ENCODE measurements at places on chromosomes 5 and 9. TPM values are rescaled to one million over a fixed set of nuclear protein-coding genes. Genes with fewer than 3 reads are reported as not detected.

GRCh38 chr9:6068983-6069382 lies 53.6 kb upstream of the RANBP6 start:
- H3K27me3 ChIP-seq: no peaks in the 10 kb centered on the region
- DNase-seq: peak; percentile 64
- H3K4me1 ChIP-seq: peaks cover 21% of the 10 kb centered on the region
- H3K27ac ChIP-seq: peak overlapping the region; percentile 48

DNA sequence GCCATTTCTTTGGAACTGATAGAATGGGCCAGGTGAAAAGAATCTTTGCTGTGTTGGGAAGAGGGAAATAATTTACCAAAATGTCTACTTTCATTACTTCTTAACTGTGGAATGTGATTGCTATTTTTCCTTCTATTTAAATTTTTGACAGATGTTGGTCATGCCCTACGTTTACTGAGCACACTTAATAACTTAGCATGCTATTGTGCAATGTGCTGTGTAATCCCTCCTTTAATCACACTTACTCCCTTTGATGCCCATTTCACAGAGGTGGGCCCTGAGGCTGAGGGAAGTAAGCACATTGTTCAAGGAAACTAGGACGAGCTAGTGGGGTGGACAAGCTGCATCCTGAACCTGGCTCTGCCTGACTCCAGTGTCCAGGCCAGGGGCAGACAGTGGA lies 47.8 kb upstream of the INSYN2B start:
- no peak overlapping the region for H3K4me3 ChIP-seq
- H3K27me3 ChIP-seq: no peaks in the 10 kb centered on the region
- no peaks in the 10 kb centered on the region for H3K36me3 ChIP-seq

DNA sequence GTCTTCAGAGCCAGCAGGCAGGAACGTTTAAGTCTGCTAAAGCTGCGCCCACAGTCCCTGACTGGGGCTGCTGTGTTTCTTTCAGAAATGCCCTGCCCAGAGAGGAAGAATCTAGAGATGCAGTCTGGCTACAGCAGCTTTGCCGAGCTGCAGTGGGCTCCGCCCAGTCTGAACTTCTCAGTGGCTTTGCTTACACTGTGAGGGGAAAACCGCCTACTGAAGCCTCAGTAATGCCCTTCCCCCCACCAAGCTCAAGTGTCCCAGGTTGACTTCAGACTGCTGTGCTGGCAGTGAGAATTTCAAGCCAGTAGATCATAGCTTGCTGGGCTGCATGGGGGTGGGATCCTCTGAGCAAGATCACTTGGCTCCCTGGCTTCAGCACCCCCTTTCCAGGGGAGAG lies 78.4 kb downstream of the SREK1 start:
- no peak for DNase-seq
- H3K27me3 ChIP-seq: no peaks in the 10 kb centered on the region
- H3K36me3 ChIP-seq: no peaks in the 10 kb centered on the region
- no peak overlapping the region for H3K4me3 ChIP-seq
- no peaks in the 10 kb centered on the region for H3K4me1 ChIP-seq

GRCh38 chr5:177372910-177373309 lies 11.3 kb upstream of the SLC34A1 start:
- H3K4me1 ChIP-seq: peaks cover 75% of the 10 kb centered on the region
- H3K27me3 ChIP-seq: no peaks in the 10 kb centered on the region
- peaks cover 16% of the 10 kb centered on the region for H3K36me3 ChIP-seq
- H3K4me3 ChIP-seq: peak overlapping the region; percentile 43
- no peak for DNase-seq
- peak overlapping the region; percentile 76 for H3K27ac ChIP-seq

- DNase-seq: no peak
- no peaks in the 10 kb centered on the region for H3K36me3 ChIP-seq
- H3K4me1 ChIP-seq: no peaks in the 10 kb centered on the region
- H3K27me3 ChIP-seq: no peaks in the 10 kb centered on the region
- H3K27ac ChIP-seq: no peak overlapping the region
Observed at GRCh38 chr5:133232911-133233310, 181.1 kb downstream of the HSPA4 start.

GRCh38 chr5:72281430-72281763 lies 38.6 kb downstream of the MRPS27 start:
- DNase-seq: no peak
- H3K27ac ChIP-seq: no peak overlapping the region
- no peak overlapping the region for H3K4me3 ChIP-seq
- no peaks in the 10 kb centered on the region for H3K36me3 ChIP-seq
- H3K27me3 ChIP-seq: no peaks in the 10 kb centered on the region
- H3K4me1 ChIP-seq: no peaks in the 10 kb centered on the region

PRSS3 gene
- not detected for total RNA-seq

PCDHGA3 gene
- total RNA-seq: not detected

Data from naive thymus-derived CD4-positive, alpha-beta T cell (primary cell).